ENCODE measurements at places on chromosomes 5 and 9. TPM values are rescaled to one million over a fixed set of nuclear protein-coding genes. Genes with fewer than 3 reads are reported as not detected.

GRCh38 chr9:93231121-93231694, 47.3 kb downstream of the WNK2 start:
- H3K36me3 ChIP-seq, result no peaks in the 10 kb centered on the region
- H3K27me3 ChIP-seq, result peaks cover 12% of the 10 kb centered on the region
- no peak overlapping the region for H3K4me3 ChIP-seq

GRCh38 chr9:84996029-84996428, 326.5 kb downstream of the NTRK2 start:
- H3K27ac ChIP-seq, result no peak overlapping the region
- H3K4me3 ChIP-seq, result no peak overlapping the region
- DNase-seq, result no peak
- no peaks in the 10 kb centered on the region for H3K27me3 ChIP-seq
- H3K4me1 ChIP-seq, result no peaks in the 10 kb centered on the region

GRCh38 chr5:113293975-113294310, 140.8 kb downstream of the TSSK1B start:
- H3K27me3 ChIP-seq, result peaks cover 49% of the 10 kb centered on the region
- H3K4me3 ChIP-seq, result peak overlapping the region; percentile 68
- DNase-seq, result peak; percentile 9
- H3K27ac ChIP-seq, result no peak overlapping the region

DNA sequence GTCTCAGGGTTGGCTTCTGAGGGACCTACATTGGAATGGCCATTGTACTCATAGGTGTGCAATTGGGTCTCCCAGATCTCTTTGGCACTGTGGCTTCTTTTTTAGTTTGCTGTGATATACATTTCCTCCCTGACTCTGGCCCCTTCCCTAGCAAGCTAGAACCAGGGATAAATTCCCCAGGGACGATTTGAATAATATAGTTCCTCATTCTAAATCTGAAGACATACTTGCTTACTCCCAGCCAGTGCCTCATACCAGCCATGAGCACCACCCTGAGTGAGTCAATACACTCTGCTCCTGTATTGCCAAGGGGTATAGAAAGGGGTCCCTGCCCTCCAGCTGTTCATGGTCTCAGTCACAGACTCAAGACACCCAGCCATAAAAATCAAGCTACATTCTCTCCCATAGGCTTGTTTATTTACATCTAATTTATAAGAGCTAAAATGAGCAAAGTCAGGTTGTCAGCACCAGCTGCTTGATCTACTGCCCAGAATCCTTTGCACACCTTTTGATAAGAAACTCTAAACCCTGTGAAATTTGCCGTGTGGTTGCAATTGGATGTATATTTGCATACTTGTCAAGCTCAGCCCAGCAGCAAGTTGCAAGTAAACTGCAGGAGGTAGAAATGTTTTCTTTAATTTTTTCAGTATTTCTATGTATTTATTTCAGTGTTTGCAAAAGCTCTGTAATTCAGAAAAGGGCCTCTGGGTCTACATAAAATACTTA, 219.9 kb upstream of the IRX1 start:
- H3K4me3 ChIP-seq, result no peak overlapping the region
- H3K4me1 ChIP-seq, result no peaks in the 10 kb centered on the region
- no peak for DNase-seq

DNA sequence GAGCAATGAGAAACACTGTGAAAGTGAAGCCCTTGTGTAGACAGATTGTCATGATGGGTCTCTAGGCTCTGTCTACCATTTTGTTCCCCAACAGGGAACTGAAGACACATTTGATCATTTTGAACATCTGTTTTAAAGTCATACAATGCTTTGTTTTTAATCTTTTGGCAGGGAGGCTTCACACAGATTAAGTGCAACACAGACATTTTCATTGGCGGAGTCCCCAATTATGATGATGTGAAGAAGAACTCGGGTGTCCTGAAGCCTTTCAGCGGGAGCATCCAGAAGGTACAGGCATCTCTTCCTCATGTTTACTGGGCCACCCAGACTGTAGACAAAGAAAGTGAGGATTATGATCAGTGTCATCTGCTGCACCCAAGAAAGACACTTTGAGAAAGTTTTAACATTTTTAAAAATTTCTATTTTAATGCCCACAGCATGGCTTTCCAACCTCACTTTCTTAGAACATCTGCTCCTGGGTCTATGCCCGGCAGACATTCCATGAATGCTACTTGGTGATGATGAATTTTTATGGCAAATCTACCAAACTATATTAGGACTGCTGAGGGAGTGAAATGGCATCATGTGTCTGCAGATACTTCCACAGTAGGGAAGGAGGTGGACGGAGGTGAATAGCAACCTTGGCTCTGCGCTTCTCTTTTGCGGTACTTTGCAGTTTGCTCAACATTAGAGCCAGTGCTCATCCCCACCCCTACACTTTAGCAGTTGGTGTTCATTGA, 121.3 kb downstream of the LIFR start:
- H3K4me3 ChIP-seq, result no peak overlapping the region
- H3K4me1 ChIP-seq, result no peaks in the 10 kb centered on the region
- no peak overlapping the region for H3K27ac ChIP-seq
- DNase-seq, result no peak
- H3K27me3 ChIP-seq, result peaks cover 38% of the 10 kb centered on the region

DNA sequence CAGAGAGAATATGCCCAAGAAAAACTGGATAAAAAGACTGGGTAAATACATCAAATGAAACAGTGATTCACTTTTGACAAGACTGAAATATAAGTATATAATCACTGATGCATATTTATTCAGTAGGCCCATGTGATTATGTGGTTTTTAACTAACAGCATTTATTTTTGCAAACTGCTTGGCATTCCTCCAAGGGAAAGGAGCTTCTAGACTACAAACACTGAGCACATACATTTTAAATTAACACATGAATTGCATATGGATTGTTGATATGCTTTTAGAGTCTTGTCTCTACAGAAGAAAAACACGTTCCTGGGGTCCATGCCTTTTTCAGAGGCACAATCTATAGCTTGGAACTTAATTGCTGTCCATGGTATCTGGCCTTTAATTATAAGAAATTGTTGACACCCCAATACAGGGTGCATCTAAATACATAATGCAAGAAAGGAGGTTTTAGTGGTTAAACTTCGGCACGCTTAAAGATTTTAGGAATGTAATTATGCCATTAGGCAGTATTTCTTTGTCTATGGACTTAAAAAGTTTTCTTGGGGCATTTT, 6.9 kb upstream of the MEIKIN start:
- H3K4me3 ChIP-seq, result no peak overlapping the region
- H3K36me3 ChIP-seq, result no peaks in the 10 kb centered on the region
- H3K27ac ChIP-seq, result no peak overlapping the region
- H3K4me1 ChIP-seq, result peaks cover 11% of the 10 kb centered on the region

DNA sequence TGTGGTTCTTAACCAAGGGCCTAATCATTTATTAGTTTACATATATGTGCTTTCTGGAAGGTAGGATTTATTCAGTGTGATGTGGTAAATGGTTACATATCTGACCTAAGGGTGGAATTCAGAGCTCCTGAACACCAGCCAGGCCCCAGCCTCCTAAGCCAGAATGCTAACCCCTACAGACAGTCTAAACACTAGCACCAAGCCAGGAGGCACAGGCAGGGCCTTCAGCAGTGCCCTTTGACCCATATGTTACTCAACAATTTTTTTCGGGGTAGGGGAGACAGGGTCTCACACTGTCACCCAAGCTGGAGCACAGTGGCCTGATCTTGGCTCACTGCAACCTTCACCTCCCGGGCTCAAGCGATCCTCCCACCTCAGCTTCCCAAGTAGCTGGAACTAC, 40.3 kb downstream of the PRKACG start:
- H3K27me3 ChIP-seq, result no peaks in the 10 kb centered on the region
- H3K36me3 ChIP-seq, result peaks cover 5% of the 10 kb centered on the region
- no peak for DNase-seq
- H3K4me3 ChIP-seq, result peak overlapping the region; percentile 31
- peak overlapping the region; percentile 93 for H3K27ac ChIP-seq

DNA sequence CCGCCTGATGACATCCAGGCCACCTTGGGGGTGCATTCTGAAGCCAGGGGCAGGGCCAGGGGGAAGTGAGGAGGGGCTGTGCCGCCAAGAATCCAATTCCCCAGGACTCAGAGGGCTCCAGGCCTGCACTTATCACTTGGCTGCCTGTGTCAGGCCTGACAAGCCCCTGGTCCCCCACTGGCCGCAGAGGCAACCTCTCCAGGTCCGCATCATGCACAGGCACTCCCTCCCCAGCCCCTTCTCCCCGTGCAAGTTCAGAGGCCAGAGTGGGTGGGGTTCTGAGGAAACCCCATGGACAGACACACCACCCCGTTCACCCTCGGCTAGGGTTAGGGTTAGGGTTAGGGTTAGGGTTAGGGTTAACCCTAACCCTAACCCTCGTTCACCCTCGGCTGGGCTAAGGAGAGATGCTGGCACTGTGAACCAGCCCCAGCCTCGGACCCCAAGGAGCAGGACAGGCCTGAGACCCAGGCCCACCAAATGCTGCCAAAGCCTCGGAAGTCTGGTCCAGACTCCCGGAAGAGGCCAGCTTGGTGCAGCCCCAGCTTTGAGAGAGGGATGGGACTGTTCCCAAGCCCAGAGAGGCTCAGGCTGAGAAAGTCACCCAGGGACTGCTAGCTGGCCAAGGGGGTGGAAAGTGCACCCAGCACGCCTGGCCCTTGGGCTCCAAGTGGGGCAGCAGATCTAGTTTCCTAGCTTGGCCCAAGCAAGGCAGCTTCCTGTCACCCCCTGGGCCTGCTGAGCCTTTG, 4.9 kb downstream of the LCN2 start:
- H3K4me1 ChIP-seq, result peaks cover 6% of the 10 kb centered on the region
- no peak overlapping the region for H3K27ac ChIP-seq
- no peak for DNase-seq
- no peak overlapping the region for H3K4me3 ChIP-seq
- H3K27me3 ChIP-seq, result no peaks in the 10 kb centered on the region
- H3K36me3 ChIP-seq, result no peaks in the 10 kb centered on the region

GRCh38 chr9:127058011-127058644, 64.3 kb downstream of the ANGPTL2 start:
- no peaks in the 10 kb centered on the region for H3K27me3 ChIP-seq
- H3K4me1 ChIP-seq, result peaks cover 19% of the 10 kb centered on the region
- no peak for DNase-seq

- peaks cover 28% of the 10 kb centered on the region for H3K27me3 ChIP-seq
- DNase-seq, result peak; percentile 49
- H3K36me3 ChIP-seq, result no peaks in the 10 kb centered on the region
- peaks cover 15% of the 10 kb centered on the region for H3K4me1 ChIP-seq
Measured at GRCh38 chr5:61319388-61320146, 12.5 kb upstream of the ZSWIM6 start.

DNA sequence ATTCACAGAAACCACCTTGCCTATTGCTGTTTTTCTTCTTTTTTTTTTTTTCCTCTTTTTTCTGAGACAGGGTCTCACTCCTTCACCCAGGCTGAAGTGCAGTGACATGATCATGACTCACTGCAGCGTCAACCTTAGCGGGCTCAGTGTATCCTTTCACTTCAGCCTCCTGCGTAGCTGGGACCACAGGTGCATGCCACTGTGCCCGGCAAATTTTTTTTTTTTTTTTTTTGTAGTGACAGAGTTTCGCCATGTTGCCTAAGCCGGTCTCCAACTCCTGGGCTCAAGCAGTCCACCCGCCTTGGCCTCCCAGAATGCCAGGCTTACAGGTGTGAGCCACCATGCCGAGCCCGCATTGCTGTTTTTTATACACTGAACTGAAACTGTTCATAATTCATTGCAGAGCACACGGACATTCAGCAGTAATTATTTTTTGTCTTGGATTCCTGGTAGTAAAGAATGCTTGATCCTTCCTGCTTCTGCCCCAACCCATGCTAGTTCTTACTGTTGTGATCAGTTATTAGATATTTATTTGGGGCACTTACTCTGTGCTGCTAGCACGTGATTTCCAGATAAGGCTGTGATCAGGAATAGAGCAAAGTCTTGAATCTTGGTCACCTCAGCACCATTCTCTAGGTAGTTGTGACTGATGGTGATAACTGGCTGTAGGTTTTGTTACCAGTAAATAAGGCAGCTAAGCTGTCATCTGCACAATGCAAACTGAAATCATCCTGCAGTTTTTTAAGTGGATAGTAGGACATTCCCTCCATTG, 14.0 kb downstream of the MAP3K1 start:
- DNase-seq, result peak; percentile 80
- H3K4me3 ChIP-seq, result peak overlapping the region; percentile 77
- H3K4me1 ChIP-seq, result peaks cover 96% of the 10 kb centered on the region
- peak overlapping the region; percentile 96 for H3K27ac ChIP-seq
- H3K27me3 ChIP-seq, result no peaks in the 10 kb centered on the region

GRCh38 chr9:2257248-2257929, 242.2 kb downstream of the SMARCA2 start:
- H3K4me1 ChIP-seq, result no peaks in the 10 kb centered on the region
- no peak for DNase-seq
- H3K27me3 ChIP-seq, result no peaks in the 10 kb centered on the region
- H3K27ac ChIP-seq, result no peak overlapping the region

DNA sequence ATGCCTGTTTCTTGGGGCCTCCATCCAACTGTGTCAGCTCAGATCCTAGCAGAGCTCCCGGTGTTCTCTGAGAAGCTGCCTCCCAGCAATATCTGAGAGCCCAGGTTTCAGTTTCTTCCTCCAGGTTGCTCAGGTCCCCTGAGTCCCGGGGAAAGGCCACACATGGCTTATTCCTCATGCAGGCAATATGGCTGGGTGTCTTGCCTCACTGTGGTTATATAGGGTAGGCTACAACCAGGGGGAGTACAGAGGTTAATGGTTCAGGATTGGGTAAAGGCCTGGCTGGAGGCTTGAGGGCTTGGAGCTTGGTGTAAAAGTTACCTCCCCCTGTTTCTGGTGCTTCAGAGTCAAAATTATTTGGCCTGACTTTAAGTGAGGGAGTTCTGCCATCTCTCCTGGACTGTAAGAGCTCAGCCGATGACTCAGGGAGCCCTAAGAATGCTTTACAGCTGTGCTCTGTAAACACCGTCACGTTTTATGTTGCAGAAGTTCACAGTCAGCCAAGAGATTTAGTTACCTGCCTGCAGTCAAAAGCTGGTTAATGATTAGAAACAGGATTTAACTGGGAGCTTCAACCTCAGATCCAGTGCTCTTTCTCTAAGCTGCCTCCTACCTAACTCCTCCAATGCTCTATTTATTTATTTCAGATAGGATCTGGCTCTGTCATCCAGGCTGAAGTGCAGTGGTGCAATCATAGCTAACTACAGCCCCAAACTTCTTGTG, 24.3 kb upstream of the UBAP2 start:
- no peaks in the 10 kb centered on the region for H3K4me1 ChIP-seq
- no peaks in the 10 kb centered on the region for H3K36me3 ChIP-seq
- no peak for DNase-seq

- no peak overlapping the region for H3K4me3 ChIP-seq
- H3K27ac ChIP-seq, result no peak overlapping the region
- no peaks in the 10 kb centered on the region for H3K36me3 ChIP-seq
- H3K27me3 ChIP-seq, result no peaks in the 10 kb centered on the region
Measured at GRCh38 chr9:108845507-108845906, 10.3 kb downstream of the ACTL7B start.

- H3K27ac ChIP-seq, result no peak overlapping the region
- no peak for DNase-seq
- H3K36me3 ChIP-seq, result peaks cover 2% of the 10 kb centered on the region
- H3K4me1 ChIP-seq, result no peaks in the 10 kb centered on the region
Measured at GRCh38 chr9:85639675-85640186, 102.0 kb downstream of the AGTPBP1 start.

NMRK1 gene
- total RNA-seq, result 41.0 TPM

MEIKIN gene
- total RNA-seq, result not detected

PPP2R2B gene
- total RNA-seq, result 0.70 TPM

SPINK7 gene
- not detected for total RNA-seq

LRRC19 gene
- total RNA-seq, result not detected

SCGB3A2 gene
- total RNA-seq, result not detected

ZDHHC11B gene
- total RNA-seq, result not detected

Measured in activated T-cell treated with anti-CD3 and anti-CD28 coated beads, Interleukin-2, amount 50 U/mL, for 72 hours (primary cell).